ENCODE measurements at places on chromosomes 13 and 19.
A peak's percentile ranks its signal among the peaks of the same experiment; 100 is the strongest.

DNA sequence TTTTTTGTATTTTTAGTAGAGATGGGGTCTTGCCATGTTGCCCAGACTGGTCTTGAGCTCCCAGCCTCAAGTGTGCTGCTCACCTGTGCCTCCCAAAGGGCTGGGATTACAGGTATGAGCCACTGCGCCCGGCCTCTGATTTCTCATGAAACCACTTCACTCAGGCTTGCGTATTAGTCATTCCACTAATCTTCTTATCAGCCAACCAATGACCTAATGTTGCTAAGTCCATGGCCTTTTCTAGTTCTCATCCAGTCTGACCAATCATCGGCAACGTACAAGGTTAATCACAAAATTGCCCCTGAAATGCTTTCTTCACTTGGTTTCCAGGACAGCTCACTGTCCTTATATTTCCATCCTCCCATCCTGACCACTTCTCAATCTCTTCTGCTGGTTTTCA is 605.3 kb upstream of the SLC10A2 start:
- DNase-seq = no peak

DNA sequence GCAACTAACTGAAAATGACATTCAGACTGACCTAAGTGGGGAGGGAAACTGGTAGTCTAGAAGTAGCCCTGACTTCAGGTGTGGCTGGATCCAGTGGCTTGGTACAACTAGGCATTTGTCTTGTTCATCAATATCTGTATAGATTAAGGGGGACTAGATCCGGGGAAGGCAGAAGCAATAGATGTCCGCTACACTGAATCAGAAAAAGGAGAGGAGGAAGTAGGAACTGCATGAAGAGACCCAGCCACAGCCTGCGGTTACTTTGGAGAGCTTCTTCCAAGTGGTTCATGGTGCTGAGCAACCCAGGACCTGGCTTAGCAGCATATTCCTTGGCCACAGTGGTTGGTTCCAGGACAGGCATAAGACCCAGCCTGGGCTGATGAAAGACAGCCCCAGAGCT is 9.9 kb upstream of the PRODH2 start:
- no peak for DNase-seq

- DNase-seq = peak; percentile 60
Measured at GRCh38 chr13:52809310-52809769, 39.1 kb downstream of the PCDH8 start.

- DNase-seq = no peak
Measured at GRCh38 chr13:101127741-101128353, 288.5 kb downstream of the NALCN start.

GRCh38 chr13:42623916-42624315 is 50.0 kb downstream of the TNFSF11 start:
- DNase-seq = no peak

DNA sequence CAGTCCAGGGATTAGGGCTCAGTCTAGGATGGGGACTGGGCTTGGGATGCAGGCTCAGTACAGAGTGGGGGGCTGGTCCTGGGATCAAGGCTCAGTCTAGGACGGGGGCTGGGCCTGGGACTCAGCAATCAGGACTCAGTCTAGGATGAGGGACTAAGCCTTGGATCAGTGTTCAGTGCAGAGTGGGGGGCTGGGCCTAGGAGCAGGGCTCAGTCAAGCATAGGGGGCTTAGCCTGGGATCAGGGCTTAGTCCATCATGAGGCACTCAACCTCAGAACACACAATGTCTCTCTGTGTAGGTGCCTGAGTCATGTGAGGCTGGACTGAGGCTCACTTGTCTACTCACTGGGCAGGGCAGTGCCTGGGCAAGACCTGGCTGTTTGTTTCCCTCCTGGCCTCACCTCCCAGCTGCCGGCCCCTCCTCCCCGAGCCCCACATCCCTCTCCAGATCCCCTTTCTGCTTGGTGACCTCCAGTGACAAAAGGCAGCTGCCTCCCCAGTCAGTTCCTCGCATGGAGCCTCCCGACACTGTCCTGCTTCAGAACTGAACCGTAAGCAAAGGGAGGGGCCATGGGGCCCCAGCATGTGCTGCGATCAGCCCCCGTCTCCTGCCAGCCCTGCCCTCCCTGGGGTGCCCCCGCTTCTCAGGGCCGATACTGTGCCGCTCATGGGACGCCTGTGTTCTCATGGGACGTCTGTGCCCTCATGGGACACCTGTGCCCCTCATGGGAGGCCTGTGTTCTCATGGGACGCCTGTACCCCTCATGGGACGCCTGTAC is 6.5 kb upstream of the S1PR4 start:
- DNase-seq = no peak

DNA sequence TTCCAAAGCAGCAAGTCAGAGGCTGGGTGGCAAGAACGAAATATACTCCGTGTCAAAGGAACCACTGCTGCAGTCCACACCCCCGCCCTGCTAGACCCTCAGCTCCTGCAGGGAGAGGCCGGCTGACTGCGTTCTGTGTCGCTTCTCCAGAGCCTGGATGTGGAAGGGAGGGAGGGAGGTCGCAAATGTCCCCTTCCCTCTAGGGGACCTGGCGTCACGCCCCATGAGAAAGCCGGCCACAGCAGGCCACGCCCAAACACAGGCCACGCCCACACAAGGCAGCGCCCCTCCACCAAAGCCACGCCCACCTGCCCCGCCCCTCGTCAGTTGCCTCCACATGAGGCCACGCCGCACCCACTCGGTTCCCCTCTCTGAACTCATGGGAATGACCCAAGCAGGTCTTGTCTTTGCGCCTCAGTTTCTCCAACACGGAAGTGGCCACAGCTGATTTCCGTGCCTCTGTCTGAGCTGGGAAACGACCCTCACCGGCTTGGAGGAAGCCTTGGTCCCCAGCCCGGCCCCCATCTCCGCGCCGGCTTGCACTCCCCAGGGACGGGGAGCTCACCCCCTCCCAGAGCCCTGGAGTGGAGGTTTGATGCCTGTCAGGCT is 38.4 kb upstream of the TCF3 start:
- no peak for DNase-seq

DNA sequence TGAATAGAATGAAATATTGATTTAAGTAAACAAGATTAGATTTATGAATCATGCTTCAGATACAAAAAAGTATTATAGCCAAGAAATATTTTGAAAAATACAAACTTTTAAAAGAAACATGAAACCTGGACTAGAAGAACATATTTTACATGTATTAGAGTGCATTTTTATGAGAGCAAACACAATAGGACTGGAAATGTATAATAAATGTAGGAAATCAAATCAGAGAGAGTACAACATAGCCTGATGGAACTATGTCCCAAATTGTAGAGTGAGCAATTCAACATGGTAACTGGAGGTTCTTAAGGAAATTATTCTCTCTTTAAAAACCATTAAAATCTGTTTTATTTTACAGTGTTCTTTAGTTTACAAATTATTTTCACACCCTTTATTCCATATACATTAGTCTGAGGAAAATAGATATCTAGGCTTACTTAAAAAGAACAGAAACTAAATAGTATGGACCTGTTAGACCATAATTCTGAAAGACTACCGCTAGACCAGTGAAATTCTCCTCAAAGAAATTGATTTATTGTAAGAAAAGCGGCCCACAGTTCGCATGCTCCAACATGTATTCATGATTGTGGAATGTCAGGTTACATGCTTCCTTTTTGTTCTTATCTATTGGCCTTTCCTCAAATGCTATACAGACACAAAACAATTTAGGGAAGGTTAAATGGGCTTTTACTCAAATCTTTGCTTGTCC is 1526.5 kb upstream of the SLC10A2 start:
- DNase-seq = no peak

DNA sequence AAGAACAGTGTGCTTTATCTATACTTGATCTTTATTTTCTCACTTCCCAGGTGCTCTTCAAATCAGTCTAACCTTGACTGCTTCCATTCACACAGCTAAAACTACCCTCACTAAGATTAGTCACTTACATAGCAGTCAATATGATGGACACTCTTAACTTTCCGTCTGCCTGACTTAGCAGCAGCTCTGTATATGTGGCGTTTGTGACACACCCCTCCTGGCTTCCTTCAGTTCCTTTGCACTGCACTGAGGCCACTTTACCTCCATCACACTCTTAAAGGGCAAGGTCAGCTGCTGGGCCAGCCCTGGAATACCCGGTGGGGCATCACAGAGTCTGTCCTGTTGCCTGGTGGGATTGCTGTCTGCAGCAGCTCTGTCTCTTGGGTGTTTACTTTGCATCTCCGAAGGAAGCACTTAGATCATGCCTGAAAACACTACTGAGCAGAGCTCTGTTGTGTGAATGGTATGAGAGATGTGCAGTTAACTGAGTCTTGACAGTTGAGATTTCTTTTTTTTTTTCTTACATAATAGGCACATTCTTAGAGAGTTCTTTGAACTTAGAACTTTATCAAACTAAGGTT is 35.6 kb upstream of the IL17D start:
- DNase-seq = no peak

GRCh38 chr19:39133431-39134270 is 8.1 kb downstream of the PAK4 start:
- DNase-seq = no peak

- no peak for DNase-seq
Measured at GRCh38 chr19:23543351-23543750, 143.7 kb downstream of the ZNF675 start.

GRCh38 chr13:52975161-52975560 is 53.5 kb upstream of the OLFM4 start:
- DNase-seq = no peak

DNA sequence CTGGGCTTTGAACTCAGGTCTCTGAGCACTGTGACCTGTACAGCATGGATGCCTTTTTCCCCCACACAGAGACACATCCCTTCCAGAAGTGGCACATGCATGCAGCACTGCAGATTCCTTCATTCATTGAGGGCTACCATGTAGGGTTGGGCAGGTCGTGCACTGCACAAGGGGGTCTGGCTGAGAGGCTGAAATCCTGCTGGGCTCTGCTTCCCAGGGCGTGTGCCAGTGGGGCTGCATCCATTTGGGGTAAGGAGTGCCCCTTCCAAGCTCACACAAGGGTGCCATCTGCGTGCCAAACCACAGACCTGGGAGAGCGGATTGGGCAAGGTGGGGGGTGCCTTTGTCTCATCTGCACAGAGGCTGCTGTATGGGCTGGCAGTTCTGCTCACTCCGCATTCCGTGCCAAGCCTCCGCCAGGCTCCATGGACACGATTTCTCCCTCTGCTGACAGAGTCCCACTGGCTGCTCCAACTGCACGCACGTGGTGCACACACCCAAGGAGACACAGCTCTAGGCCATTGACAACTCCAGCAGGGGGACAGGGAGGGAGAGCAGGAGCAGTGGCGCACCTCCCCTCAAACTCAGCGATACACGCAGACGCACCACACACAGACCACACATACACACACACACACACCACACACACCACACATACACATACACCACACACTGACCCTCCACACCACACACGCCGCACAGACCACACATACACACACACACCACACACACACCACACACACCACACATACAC is 4.5 kb upstream of the SHISA7 start:
- peak; percentile 65 for DNase-seq

- no peak for DNase-seq
Measured at GRCh38 chr19:31146015-31146414, 203.2 kb downstream of the TSHZ3 start.

All from NCI-H2107 (cell line).